ENCODE measurements at places on chromosomes 6 and 20. TPM values are rescaled to one million over a fixed set of nuclear protein-coding genes. Genes with fewer than 3 reads are reported as not detected.

GRCh38 chr6:50816115-50816675 is 2.5 kb upstream of the TFAP2B start:
- peak; percentile 69 for DNase-seq

- DNase-seq: no peak
These were observed 196.6 kb downstream of the UST start for GRCh38 chr6:148943451-148943850.

DNA sequence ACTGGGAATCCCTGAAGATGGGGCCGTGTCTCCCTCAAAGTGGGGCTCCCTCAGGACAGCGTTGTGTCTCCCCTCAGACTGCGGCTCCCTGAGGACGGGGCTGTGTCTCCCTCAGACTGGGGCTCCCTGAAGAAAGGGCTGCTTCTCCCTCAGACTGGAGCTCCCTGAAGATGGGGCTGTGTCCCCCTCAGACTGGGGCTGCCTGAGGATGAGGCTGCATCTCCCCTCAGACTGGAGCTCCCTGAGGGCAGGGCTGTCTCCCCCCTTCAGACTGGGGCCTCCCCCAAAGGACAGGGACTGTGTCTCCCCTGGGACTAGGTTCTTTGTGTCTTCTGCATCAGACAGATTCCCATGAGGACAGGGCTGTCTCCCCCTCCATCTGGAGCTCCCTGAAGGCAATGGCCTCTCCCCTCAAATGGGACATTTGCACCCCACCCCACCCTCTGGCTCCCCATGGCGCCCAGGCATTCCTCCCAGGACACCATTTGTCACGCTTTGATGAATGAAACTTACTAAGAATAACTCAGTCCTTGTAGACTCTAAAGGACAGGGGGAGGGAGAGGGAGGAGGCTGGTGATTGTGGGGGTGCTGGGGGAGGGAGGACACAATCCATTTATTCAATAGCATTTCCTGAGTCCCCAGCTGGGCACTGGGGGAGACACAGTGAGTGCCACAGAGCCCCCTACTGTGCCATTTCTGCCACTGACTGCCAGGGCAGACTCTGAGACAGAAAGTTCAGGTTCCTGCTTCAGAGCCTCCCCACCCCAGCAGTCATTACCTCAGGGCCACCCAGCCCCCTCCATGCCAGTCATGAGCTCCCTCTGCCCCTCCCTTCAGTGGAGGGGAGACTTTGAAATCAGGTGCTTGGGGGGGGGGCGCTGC is 122.4 kb downstream of the MRPL14 start:
- no peak for DNase-seq

Gene NR2E1
- total RNA-seq: not detected

Gene TFAP2D
- total RNA-seq: not detected

- DNase-seq: no peak
These were observed 28.7 kb downstream of the COL11A2 start for GRCh38 chr6:33163540-33163939.

DNA sequence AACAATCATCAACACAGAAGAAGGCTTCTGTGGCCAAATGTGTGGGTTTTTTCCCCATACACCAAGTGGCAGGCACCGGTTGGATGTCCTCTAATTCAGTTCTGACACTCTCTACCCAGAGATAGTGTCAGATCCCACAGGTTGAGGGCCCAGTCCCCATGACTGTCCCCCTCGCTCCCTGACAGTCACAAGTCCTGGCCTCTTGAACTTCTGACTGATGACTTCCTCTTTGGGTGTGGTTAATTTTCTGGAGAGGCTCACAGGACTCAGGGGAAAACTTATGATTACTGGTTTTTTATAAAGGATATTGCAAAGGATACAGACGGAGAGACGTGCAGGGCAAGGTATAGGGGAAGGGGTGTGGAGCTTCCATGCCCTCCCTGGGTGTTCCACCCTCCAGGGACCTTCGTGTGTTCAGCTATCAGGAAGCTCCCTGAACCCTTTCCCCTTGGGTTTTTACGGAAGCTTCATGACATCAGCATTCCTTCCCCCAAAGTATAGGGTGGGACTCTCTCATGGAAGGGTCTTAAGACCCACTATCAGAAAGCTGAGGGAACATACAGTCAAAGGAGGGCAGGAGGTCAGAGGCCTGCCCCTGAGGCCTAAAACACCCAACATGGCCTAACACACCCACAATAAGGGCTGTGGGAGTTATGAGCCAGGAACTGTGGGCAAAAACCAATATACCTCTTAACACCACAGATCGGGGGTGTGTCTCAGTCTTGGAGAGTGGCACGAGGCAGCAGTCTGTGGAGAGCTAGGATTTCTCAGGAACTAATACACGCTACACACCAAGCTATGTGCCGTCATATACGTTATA is 33.3 kb downstream of the FARS2 start:
- no peak for DNase-seq

Gene CD164
- 142 TPM for total RNA-seq

DNA sequence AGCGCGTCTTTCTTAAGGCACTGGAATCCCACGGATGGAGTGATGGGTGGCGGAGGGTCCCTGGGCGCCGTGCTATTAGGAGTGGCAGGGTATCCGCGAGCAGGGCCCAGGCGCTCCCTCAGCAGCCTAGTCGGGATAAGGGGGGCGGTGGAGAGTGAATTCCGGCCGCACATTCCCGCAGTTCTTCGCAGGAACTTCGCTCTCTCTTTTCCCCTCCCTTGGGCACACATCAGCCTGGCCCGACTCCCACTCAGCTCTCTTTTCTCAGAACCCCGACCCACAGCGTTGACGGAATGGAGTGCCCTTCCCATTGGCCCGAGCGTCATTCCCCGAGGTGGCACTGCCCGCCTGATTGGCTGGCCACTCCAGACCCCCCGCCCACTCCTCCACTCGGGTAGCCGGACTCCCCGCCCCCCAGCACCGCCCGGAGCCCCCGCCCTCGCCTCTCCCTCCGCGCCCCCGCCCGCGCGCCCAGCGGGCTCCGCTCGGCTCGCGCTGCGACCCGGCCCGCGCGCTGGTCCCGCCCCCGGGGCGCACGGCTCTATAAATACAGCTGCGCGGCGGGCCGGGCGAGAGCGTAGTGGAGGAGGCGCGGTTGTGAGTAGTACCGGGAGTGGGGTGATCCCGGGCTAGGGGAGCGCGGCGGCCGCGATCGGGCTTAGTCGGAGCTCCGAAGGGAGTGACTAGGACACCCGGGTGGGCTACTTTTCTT is at the start of gene ID4:
Gene ID4 (plus strand): TSS at position 572 of the 712 bp plus-strand sequence. CDS start 385 bp downstream, outside the sequence.
- peak; percentile 98 for DNase-seq

Gene APOBEC2
- total RNA-seq: 0.71 TPM

DNA sequence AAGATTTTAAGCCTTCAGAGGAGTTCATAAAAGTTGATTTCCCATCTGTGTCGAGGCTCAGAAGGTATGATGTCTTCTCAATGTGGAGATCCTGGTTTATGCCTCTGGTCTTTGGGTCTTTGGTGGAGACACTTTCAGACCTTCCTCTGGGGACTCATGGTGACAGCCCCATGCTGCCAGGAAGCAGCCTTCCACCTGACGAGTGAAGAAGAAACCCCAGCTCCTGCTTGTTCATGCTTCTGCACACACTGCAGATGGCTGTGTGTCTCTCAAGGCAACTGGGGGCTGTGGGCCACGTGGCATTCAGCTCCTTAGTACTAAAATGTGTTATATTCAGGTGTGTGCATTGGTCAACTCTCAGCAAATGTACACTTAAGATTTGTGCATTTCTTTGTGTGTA is 4.9 kb upstream of the SCP2D1 start:
- DNase-seq: no peak

DNA sequence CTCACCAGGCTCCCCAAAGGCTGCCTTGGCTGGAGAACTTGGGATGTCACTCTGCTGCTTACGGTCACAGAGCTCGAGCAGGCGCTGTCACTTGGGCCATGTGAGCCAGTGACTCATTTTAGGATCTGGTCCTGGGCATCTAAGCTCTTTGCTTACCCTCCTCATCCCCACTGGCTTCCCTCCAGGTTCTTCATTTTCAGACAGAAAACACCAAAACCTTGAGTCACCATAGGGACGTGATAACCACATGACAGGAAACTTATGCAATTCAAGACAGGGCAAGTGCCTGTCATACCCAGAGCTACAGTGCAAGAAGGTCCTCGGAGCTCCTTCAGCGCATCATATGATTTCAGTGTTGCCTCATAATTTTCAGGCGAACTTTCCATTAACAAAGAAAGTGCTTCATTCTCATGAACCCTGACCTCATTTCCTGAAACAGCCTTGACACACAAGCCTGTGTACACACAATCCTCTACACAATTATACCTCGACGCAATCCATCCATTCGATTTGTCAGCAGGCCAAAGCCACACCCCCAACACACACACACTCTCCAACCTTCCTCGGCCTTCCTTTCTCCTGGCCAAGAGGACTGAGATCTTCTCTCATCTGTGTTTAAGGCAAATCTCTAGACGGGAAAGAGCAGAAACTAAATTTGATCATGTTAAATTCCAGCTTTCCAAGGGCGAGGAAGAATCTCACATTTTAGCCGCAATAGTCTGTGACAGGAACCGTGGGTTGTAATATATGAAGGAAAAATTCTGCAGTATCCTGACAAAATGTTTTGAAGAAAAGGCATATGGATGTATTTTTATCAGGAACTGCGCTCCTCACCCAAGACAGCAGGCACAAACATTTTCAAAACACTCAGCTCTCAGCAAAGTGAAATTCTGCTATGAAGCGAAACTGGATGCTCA is 25.3 kb downstream of the TBC1D7 start:
- peak; percentile 78 for DNase-seq

- DNase-seq: no peak
These were observed 59.4 kb upstream of the TMEM200A start for GRCh38 chr6:130306377-130306776.

Gene SLC17A1
- total RNA-seq: not detected

Gene ADGRG6
- total RNA-seq: 14.4 TPM

DNA sequence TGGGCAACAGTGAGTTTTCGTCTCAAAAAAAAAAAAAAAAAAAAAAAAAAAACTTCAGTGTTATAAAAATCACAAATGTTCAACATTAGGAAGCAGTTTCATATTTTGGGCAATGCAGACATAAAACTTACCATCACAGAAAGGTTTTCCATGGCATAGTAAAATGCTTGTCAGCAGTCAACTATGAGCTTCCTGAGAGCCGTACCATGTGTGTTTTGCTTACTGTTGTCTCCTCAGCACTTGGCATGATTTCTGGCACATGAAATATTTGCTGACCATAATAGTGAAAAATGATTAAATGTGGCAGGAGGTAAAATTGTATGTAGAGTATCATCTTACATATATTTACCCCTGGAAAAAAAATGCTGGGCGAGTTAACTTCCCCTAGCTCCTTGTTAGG is 237.5 kb upstream of the SLC35B3 start:
- DNase-seq: no peak

Gene DXO
- total RNA-seq: 11.4 TPM

Gene CENPW
- total RNA-seq: 1.9 TPM

GRCh38 chr6:135937106-135937505 is 85.6 kb downstream of the PDE7B start:
- DNase-seq: no peak

Gene ESR1
- total RNA-seq: 2.2 TPM

DNA sequence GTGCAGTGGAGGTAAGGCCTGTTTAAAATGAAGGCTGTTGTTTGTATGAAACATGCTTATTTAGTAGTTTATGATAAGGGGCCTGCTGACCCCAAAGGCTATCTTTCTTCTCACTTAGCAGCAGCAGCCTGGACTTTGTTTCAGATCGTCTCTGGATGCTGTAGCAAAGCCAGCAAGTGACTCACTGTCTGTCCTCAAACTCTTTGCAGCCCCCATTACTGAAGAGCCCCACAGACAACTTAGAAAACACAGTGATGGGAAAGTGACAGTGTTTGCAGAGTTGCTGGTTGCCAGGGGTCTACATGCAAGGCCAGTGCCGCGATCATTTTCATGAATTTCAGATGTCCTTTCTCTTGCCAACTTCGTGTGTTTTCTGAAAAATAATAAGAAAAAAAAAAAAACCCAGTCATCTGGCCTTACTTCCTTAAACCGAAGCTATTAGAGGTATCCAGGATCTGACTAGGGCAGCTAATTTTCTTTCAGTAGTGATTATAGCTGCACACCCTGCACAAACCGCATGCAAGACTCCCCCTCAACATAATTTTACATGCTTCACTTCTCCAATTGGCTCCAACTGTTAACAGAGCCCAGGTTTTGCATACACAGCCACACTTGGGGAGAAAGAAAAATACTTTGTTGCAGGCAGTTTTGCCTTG is 11.6 kb upstream of the F13A1 start:
- no peak for DNase-seq

- no peak for DNase-seq
These were observed 122.6 kb downstream of the LRRC1 start for GRCh38 chr6:53917464-53917842.
